ENCODE measurements at places on chromosomes 16 and 17.

DNA sequence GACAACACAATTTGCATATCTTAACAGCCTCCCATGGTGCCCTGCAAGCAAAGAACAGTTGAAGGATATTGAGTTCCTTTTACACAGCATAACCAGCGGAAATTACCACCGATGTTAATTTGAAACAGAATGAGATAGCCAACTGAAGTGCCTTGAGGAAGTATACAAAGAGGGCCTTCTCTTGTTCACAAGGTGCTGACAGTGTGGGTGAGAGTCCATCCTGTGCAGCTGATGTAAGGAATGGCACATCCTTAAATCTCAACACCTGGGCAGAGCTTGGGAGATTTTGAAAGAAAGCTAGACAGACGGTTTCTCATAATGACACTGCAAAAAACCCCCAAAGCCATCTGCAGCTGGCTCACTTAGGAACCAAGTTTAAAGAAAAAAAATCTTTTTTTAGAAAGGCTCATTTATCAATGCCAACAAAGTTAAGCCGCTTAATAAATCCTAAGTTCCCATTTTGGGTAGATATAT lies 818.6 kb downstream of the KCNJ2 start:
- no peak for DNase-seq

DNA sequence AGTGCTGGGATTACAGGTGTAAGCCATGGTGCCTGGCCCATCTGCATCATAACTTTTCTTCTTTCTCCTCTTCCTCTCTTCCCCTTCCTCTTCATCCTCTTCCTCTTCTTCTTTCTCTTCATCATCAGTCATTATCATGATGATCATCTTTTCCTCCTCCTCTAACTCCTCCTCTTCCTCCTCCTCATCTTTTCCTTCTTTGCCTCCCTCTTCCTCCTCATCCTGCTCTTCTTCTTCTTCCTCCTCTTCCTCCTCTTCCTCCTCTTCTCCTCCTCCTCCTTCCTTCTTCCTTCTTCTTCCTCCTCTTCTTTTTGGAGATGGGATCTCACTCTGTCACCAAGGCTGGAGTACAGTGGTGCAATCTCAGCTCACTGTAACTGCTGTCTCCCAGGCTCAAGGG lies 62.5 kb downstream of the SOCS1 start:
- DNase-seq = no peak

DNA sequence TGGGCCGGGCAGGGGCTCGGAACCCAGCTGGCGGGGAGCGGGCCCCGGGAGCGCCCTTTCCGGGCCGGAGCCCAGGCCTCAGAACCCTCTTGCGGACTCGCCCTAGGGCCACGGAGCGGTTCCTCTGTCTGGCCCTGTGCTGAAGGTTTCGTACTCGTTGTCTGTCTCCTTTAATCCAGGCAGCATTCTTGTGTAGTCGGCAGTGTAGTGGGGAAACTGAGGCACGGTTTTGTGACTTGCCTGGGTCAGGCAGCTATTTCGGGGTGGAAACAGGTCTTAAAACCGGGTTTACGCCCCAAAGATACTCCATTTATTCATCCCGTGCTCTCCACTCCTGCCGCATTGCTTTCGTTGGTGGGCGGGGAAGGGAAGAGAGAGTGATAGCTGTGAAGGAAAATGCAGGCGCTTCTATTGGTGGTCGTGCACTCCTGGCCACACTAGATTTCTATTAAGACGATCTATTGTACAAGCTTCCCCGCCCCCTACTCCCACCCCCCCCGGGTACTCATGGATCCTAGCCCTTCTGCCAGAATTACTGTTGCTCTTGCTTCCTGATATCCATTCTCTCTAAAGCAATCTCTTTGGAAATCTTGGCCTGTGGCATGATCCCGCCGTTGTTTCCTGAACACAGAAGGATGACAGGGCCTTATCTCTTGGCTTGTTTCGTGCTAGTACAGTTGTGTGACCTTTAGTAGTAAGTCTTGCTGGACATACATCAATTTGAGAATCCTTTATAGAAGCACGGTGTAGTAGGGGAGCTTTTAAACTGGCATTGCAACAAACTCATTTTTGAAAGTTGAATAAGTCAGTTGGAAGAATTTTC lies 751 bp downstream of the DCAF7 start:
- DNase-seq = peak; percentile 32

DNA sequence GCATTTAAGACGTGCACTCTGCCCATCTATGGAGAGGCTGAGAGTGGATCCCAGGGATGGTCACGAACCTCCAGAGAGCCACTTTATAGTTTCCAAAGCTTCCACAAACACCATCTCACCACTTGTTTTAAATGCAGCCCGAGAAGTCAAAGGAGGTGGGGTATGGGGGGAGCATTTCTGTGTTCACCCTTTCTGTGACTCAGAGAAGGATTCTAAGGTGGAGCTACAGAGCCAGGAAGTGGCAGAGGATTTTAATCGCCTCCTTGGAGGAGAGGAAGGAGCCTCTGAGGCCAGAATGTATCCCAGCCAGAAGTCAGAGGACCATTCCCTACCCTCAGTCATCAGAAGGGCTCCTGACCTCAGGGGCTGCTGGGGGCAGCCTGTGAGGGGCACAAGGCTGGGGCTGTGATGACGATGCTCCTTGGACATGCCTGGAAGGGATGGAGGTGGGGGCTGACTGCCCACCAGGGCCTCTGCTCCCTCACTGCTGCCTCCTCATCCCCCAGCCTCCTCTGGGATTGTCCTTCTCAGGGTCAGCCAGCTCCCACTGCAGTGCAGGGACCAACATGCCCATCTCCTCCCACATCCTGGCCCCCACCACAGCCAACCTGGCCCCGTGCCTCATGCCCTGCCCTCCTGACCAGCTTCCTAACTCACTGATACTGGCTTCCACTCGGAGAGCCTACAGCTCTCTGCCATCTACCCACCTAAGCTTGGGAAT lies 2.8 kb downstream of the XYLT2 start:
- DNase-seq = peak; percentile 69

DNA sequence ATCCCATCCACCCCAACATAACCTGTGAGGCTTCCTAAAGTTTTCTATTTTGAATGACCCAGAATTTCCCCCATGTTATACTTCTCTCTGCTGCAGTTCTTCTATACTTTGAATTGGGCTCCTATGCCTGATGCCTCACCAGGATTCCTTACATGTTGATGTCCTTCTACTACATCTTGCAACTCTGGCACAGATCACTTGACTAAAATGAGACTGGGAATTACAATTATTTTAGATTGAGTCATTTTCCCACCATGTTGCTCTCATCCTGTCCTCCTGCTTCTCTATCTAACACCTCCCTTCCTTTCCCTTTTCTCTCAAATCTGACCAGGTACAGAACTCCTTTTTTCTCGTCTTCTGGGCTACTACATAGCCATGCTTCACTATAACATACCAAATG lies 314.0 kb upstream of the KCNJ16 start:
- no peak for DNase-seq
